ENCODE measurements at places on chromosomes 6 and 20.

DNA sequence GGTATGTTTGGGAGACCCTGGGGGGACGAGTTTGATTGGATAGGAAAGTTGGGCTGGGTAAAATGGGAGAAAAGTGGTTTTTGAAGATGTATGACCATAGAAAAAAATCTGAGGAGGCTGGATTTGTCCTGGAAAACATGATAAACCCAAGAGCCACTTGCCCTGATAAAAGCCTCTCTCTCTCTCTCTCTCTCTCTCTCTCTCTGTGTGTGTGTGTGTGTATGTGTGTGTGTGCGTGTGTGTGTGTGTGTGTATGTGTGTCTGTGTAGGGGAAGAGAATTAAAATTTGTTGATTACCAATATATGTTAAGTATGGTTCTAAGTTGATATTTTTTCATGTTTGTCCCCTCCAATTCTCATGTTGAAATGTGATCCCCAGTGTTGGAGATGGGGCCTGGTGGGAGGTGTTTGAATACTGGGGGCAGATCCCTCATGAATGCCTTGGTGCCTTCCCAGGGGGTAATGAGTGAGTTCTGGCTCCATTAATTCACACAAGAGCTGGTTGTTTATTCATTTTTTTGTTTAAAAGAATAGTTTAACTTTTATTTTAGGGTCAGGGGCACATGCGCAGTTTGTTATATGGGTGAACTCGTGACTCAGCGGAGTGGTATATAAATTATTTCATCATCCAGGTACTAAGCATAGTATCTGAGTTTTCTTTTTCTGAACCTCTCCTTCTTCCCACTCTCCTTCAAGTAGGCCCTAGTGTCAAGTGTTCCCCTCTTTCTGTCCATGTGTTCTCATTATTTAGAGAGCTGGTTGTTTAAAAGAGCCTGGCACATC lies 208.8 kb downstream of the TFAP2B start:
- DNase-seq = no peak

GRCh38 chr20:40931410-40932044 lies 97.1 kb upstream of the TOP1 start:
- DNase-seq = no peak

GRCh38 chr20:57378107-57378506 lies 13.1 kb upstream of the RBM38 start:
- DNase-seq = no peak

- no peak for DNase-seq
Observed at GRCh38 chr6:78530208-78530607, 337.1 kb upstream of the IRAK1BP1 start.

DNA sequence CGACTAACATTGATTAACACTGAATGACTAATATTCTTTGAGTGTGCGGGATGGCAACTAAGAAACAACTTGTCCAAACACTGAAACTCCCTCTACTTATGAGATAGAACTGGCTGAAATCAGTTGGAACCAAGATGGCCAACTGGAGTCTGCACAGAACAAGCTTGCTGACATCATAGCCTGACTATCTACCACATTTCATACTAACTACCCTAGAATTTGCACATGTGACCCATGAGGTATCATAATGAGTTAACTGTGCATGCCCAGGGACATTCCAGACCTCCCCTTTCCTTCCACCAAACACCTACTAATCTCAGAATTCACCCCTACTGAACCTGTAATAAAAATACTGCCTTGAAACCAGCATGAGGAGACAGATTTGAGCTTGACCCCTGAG lies 43.2 kb downstream of the PHIP start:
- DNase-seq = no peak

- no peak for DNase-seq
Observed at GRCh38 chr6:44135173-44135758, 7.9 kb downstream of the TMEM63B start.

DNA sequence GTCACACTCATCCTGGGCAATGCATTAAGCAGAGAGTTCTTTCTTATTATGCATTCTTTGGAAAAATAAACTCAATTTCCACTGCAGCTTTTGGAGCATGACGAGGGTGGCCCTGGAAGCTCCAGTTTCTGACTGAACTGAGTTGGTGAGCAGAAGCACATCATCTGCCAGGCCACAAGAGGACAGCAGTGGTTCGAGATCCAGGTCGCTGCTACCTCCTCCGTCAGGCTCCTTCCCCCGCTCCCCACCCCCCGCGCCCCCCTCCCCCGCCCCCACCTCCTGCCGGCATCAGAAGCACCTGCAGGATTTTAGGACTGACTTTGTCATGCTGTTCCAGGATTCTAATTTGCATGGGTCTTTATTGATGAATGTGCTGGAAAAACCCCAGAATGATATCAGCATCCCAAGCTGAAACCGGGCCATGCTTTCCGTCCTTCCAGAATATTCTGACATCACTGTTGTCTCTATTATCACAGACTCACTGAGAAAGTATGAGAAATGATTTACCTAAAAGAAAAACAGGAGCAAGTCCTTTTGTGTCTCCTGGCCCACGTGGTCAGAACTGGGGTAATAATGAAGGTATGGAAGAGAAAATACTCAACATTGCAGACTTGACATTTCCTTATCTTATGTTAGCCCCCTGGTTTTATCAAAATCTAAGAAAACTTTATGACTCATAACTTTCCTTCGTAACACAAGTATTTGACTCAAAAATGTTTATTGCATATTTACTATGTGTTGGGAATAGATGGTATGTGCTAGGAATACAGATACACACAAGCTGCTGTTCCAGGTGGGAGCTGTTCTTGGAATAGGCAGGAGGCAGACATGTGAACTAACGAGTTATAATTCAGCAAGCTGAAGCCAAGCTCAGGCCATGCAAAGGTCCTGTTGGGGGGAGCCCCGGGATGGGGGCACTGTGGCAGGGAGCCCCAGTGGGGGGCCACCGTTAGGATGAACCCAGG lies 220.2 kb upstream of the EXOC2 start:
- DNase-seq = no peak

DNA sequence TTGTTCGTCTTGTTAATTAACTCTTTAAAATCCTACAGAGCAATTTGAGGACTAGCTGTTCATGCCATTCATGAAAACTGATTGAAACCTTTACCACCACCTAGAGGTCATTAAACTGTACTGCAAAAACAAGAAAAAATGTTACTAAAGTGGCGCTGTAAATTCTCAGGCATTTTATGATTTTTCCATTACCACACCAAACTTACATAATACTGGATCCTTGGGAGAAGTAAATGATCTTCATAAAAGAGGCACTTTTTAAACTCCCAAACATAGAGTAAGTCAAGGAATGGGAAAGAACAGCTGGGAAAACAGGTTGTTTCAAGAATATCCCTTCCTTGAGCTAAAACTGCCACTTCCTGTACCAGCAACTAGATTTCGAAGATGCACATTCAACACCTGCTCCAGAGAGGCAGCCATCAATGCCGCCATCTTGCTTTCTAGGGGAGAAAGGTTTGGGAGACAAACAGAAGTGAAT lies 54.3 kb downstream of the MYLIP start:
- DNase-seq = peak; percentile 42

Data from fibroblast of skin of left quadriceps (primary cell).